Mesothelial cell of epicardium (in vitro differentiated cells): ENCODE measurements at places on chromosomes 1 and 21.

DNA sequence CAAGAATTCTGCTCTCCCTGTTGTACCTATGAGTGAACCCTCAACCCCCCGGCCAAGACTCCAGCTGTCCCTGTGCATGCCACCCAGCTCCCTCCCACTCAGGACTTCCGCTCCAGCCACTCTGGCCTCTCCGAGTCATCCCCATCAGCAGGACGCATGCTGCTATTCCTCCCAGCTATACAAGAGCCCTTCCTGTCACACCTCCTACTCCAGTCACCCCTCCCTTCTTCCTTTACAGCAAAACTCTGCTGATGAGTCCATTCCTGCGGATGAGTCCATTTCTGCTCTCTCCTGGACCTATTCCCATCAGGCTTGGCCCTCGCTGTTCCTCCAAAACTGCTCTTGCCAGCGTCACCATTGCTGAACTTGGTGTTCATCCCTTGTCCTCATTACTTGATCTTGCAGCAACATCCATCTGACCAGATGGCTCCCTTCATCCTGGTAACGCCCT is 42.2 kb downstream of the H3-3A start:
- H3K4me1 ChIP-seq: peaks cover 27% of the 10 kb centered on the region
- peaks cover 12% of the 10 kb centered on the region for H3K27me3 ChIP-seq
- no peaks in the 10 kb centered on the region for H3K36me3 ChIP-seq

GRCh38 chr1:103582464-103582863 is 11.1 kb downstream of the AMY2B start:
- no peaks in the 10 kb centered on the region for H3K27me3 ChIP-seq
- H3K36me3 ChIP-seq: no peaks in the 10 kb centered on the region
- H3K4me1 ChIP-seq: no peaks in the 10 kb centered on the region
- H3K27ac ChIP-seq: no peak overlapping the region
- H3K4me3 ChIP-seq: no peak overlapping the region

DNA sequence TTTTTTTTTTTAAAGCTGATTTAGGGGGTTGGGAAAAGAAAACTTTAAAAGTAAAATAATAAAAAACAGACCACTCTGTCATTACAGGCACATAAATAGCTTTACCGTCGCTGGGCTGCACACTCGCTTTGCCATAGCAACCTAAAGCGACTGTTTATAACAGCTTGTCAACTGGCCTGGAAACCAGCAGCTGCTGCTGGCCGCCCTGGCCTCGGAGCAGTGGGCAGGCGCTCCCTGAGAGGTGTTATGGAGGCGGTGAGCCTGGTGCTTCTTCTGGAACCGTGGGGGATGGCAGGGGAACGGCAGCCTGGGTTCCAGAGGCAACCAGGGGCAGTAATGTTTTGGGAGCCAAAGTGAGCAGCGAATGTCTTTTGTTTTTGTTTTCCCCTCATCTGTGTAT is 45.7 kb downstream of the ATP2B4 start:
- peak overlapping the region; percentile 97 for H3K27ac ChIP-seq
- H3K4me3 ChIP-seq: peak overlapping the region; percentile 49
- H3K27me3 ChIP-seq: no peaks in the 10 kb centered on the region
- peaks cover 49% of the 10 kb centered on the region for H3K4me1 ChIP-seq

DNA sequence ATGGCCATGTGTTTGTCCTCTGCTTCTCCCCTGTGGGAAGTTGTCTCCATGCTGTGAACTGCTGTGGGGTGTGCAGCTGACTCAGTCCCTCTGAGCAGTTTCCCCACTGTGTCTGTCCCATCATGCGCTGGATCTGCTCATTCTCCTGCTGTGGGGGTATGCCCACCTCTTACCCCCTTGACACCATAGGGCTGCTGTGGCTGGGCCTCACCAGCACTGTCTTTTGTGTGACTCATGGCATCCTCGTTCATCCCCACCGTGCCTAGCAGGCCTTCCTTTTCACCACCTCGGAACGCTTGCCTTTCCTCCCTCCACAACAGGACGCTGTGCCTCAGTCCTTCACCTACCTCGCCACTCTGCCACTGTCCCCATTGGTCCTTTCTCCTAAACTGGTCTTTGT is 27.3 kb downstream of the VANGL2 start:
- H3K27ac ChIP-seq: no peak overlapping the region
- no peak overlapping the region for H3K4me3 ChIP-seq
- DNase-seq: no peak
- H3K4me1 ChIP-seq: peaks cover 7% of the 10 kb centered on the region

- H3K27ac ChIP-seq: peak overlapping the region; percentile 98
- peaks cover 2% of the 10 kb centered on the region for H3K36me3 ChIP-seq
- no peak overlapping the region for H3K4me3 ChIP-seq
- peaks cover 77% of the 10 kb centered on the region for H3K4me1 ChIP-seq
- H3K27me3 ChIP-seq: no peaks in the 10 kb centered on the region
- DNase-seq: no peak
Observed at GRCh38 chr1:22830041-22830566, 119.5 kb downstream of the EPHB2 start.
